ENCODE measurements at places on chromosomes 11 and 22.

DNA sequence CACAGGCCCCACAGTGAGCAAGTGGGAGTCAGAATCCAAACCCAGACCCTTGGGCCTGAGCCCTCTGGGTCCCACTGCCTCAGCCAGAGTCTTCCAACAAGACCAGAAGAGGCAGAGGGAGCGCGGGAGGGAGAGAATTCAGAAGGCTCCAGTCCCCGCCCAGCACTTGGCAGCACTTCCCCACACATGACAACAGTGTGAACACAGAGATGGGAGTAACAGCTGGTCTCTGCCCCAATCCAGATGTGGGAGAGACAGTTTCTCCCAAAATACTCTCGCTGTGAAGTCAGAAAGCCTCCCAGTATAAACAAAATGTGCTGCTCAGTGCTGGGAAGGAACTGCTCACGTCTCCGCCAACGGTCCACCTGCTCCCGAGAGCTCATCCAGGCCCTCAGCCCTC is 219.9 kb downstream of the MN1 start:
- no peak for DNase-seq

DNA sequence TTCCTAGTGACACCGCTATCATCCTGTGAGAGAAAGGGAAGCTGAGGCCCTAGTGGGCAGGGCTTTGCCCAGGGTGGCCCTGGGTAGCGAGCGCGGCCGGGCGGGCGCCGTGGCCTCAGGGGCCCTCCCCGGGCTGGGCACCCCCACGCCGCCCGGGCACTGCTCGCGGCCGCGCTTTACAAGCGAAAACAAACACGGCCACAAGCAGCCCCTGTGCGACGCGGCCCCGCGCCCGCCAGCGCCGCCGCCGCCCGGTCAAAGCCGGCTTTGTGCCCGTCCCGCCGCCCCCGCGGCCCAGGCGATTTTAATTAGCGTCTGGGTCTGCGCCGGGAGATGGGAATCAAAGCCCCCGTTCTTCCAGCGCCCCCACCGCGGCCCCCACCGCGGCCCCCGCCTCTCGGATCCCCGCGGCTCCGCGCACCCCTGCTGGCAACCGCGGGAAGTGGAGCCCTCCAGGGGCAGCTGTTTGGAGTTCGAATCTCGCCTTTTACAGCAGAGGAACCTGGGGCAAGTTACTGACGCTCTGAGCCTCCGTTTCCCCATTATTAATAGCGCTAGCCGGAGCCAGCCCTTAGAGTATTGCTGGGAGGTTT is 47.9 kb downstream of the CHRDL2 start:
- DNase-seq, result no peak

GRCh38 chr11:27642954-27643353 is 57.3 kb downstream of the BDNF start:
- DNase-seq, result no peak

- DNase-seq, result no peak
Observed at GRCh38 chr11:101915791-101916291, 481 bp downstream of the ANGPTL5 start.

DNA sequence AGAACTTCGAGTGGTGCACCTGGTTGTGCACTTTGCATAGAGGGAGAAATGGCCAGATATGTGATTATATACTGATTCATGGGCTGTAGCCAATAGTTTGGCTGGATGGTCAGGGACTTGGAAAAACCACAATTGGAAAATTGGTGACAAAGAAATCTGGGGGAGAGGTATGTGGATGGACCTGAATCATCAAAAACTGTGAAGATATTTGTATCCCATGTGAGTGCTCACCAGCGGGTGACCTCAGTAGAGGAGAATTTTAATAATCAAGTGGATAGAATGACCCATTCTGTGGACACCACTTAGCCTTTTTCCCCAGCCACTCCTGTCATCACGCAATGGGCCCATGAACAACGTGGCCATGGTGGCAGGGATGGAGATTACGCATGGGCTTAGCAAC is 48.0 kb upstream of the NARS2 start:
- no peak for DNase-seq

DNA sequence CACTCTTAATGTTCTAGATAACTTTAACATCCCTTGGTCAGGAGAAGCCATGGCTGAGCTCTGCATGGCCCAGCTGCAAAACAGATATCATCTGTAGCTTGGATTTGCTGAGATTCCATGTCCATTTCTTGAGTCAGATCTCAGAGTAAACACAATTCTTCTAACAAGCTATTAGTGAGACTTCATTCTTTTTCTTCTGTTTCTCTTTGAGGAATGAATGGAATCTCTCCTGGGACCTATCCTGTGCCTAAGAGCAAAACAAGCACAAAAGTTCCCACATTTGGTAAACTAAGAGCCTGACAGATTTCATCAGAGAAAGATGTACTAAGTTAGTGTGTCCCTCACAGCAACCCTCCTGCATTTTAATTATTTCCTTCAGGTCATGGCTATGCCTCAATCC is 142.8 kb downstream of the MAML2 start:
- no peak for DNase-seq

GRCh38 chr22:20428496-20429253 is 8.9 kb downstream of the SCARF2 start:
- DNase-seq, result no peak

GRCh38 chr11:67504950-67505581 is at the start of gene PITPNM1:
PITPNM1 (minus strand) TSS chr11:67505363; CDS start chr11:67504180, 1,183 bp downstream.
- peak; percentile 85 for DNase-seq

- DNase-seq, result no peak
Observed at GRCh38 chr11:94912806-94913205, 60.5 kb downstream of the CWC15 start.

DNA sequence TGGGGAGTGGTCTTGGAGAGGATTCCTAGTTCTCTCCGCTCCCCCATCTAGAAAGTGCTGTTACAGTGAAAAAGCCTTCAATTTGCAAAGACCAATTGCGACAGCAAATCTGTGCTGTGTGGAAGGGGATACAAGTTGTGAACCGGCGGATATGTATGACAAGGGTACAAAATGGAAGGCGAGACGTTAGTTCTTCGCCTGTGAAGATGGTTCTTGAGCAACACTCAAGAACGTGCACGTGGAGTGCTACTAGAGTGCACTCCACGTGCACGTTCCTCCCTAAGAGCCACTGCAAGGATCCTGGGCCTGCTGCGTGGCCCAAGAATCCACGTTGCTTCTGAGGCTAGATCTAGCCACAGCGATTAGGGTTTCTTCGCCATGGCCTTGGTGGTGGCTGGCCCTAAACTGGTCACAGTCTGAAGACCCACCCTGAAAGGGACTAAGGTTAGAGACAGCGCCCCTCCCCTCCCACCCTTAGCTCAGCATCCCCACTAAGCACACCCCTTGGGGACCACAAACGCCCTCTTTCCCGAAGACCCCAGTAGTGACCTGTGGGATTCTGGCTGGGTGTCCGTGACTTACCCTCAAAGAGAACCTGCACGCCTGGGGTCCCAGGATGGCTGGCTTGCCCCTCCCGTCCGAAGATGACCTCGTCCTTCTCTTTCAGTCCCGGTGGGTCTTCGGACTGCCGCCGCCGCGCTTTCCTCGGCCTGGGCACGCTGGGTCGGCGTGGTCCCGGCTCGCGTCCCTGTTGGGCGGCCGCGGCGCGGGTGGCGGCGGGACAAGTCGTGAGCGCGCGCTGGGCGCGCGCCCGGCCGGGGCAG is 519 bp upstream of the PDE3B start:
- peak; percentile 44 for DNase-seq

DNA sequence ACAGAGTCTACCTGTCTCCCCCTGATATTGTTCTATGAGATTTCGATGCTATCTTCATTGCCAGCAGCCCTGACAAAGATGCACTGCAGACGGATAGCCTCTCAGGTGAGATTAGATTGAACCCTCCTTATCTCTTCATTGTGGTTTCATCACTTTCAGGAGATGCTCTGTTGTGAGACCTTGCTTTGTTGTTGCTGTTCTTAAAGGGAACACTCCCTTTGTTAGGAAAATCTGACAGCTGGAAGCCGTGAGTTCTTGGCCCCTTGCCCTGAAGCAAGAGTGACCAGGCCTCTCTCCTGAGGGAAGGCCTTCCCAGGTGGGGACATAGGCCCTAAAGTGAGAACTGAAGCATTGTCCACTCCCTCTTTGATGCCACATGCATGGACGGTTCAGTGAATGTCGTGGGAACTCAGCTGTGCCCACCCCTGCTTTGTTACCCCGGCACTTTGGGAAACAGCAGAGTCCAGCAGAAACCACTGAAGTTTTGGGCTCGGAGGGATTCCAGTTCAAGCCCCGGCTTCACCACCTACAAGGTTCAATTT is 976.1 kb downstream of the TBC1D22A start:
- DNase-seq, result no peak

GRCh38 chr11:3669742-3670183 is 1.4 kb downstream of the CHRNA10 start:
- no peak for DNase-seq

GRCh38 chr11:132576706-132577105 is 955.6 kb downstream of the OPCML start:
- no peak for DNase-seq

Data from activated CD8-positive, alpha-beta memory T cell treated with anti-CD3 and anti-CD28 coated beads, Interleukin-2, amount 10 ng/mL, durations not matched to agents 7 days and 5 days (primary cell).